Vagina (tissue), 2 donors: ENCODE measurements at places on chromosomes 7 and 10. TPM values are rescaled to one million over a fixed set of nuclear protein-coding genes. Genes with fewer than 3 reads are reported as not detected.

The C10orf53 gene
- total RNA-seq, result not detected

The PAPOLB gene
- not detected for total RNA-seq

The CPXM2 gene
- total RNA-seq, result 18.9 TPM

DNA sequence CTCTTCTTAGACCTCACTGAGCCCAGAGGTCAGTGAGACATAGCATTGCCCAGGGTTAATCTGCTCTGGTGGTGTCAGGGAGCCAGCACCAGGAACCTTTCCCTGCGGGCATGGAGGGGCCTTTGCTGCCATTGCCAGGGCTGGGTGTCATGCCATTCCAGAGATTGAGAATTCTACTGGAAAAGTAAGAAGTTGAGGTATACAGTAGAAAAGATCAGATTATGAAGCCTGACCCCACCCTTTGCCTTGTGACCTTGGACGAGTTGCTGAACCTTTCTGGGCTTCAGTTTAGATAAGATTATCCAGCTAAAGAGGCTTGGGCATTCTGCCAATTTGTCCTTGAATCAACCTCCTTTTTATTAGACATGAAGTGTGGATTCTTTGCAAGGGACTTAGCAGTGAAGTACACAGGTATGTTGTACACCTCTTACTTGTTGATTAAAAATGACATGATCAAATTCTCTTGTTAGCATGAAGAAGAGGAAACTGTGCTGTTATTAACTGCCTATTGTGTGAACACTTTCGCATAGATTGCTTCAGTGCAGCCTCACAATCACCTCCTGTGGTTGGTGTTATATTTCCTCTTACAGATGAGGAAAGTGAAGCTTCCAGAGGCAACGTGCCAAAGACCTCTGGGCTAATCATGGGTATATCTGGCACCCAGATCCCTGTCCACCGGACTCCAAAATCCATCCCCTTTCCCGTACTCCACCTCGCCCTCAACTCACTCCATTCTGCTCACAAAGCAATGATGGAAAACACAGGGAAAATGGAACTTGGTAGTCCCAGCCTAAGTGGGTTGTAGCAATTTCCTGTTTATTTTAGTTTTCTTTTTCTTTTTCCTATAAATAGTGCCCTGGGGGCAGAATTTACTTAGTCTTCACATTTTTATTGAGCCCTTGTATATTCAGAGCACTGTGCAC is 151.3 kb downstream of the CAMK1D start:
- no peaks in the 10 kb centered on the region for H3K36me3 ChIP-seq
- peak; percentile 46 for DNase-seq
- peaks cover 41% of the 10 kb centered on the region for H3K4me1 ChIP-seq
- H3K4me3 ChIP-seq, result no peak overlapping the region
- H3K27me3 ChIP-seq, result no peaks in the 10 kb centered on the region

DNA sequence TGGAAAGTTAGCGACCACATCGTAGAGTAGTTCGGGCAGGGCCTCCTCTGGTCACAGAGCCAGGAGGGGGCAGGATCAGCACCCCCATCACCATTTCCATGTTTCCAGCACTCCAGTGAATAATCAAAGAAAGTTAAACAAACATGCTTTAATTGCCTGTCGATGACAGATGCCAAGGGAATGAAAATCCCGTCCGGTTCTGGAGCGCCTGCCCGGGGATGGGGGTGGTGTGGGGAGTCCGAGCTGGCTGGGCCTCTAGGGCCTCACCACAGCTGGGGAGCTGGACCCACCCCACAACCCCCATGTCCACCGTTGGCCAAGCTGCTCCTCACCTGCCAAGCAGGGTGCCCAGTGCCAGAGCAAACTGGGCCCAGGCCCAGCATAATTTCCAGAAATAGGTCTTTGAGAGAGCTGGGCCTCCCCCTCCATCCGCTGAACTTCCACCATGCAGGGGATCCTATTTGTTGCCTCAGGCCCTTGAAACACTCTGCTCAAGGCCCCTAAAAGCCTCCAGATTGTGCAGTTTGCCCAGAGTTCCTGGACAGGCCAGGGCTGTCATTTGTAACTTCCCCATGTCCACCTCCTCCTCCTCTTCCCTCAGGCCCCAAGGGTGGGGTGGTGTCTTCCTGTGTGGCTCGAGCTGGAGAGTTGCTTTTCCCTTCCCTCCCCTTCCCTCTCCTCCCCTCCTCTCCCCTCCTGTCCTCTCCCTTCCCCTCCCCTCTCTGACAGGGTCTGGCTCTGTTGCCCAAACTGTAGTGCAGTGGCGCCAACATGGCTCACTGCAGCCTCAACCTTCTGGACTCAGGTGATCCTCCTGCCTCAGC is 101.0 kb downstream of the MYL10 start:
- no peak for DNase-seq
- H3K27me3 ChIP-seq, result no peaks in the 10 kb centered on the region
- H3K27ac ChIP-seq, result no peak overlapping the region
- no peaks in the 10 kb centered on the region for H3K4me1 ChIP-seq

DNA sequence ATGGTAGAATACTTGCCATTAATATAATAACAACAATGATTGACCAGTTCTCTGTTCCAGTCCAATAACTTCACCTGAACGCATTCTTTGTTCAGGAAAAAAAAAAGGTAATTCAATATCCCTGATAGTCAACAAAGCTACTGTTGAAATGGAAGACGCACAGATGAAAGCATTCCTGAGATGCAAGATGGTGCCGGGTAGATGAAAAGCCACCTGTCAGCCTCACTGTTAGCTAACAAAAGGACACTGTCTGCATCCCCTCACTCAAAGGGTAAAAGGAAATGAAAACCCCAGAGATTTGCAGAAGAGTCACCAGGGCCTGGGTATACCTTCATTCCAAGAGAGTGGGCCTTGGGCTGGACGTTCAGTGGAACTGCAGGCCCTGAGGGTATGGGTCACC is 357.4 kb downstream of the PLXNA4 start:
- H3K36me3 ChIP-seq, result no peaks in the 10 kb centered on the region
- no peaks in the 10 kb centered on the region for H3K27me3 ChIP-seq
- H3K4me3 ChIP-seq, result no peak overlapping the region

- H3K36me3 ChIP-seq, result peaks cover 11% of the 10 kb centered on the region
- no peaks in the 10 kb centered on the region for H3K4me1 ChIP-seq
- no peak overlapping the region for H3K27ac ChIP-seq
- DNase-seq, result no peak
Measured at GRCh38 chr10:21894648-21895342, 108.7 kb downstream of the DNAJC1 start.

DNA sequence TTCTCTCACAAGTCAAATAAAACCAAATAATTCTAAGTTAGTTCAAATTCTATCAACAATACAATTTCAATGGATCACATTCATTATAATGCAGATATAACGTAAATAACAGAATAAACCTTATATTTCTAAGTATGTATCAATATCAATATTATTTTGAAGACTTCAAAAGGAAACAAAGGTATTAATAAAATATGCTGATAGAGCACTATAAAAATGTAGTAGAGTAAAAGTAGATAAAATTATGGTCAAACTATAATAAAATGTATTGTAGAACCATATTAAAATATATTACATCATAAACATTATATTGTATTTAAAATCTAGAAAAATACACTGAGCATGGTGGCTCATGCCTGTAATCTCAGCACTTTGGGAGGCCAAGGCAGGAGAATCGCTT is 23.5 kb upstream of the NRCAM start:
- H3K27ac ChIP-seq, result no peak overlapping the region
- H3K4me1 ChIP-seq, result no peaks in the 10 kb centered on the region
- peaks cover 21% of the 10 kb centered on the region for H3K36me3 ChIP-seq
- H3K27me3 ChIP-seq, result no peaks in the 10 kb centered on the region
- H3K4me3 ChIP-seq, result no peak overlapping the region

DNA sequence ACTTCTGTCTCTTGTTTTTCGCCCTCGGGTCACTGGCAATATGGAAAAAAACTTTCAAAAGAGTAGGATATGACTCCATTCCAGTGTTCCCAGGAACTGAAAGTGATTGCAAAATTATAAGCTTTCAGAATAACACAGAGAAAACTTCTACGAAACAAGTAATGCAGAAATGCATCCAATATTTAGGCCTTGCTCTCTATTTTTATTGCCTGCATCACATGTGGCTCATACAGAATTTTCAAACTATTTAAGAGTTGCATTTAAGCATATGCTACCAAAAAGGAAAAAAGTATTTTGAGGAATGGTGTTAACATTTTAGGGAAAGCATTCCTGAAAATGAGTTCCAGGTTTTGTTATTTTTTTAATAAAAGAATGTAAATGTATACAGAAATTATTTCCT is 228.0 kb downstream of the CACNB2 start:
- no peaks in the 10 kb centered on the region for H3K27me3 ChIP-seq
- H3K4me3 ChIP-seq, result no peak overlapping the region
- DNase-seq, result no peak

GRCh38 chr7:138666385-138666784 is 34.8 kb downstream of the SVOPL start:
- no peaks in the 10 kb centered on the region for H3K27me3 ChIP-seq
- no peaks in the 10 kb centered on the region for H3K36me3 ChIP-seq
- no peak overlapping the region for H3K27ac ChIP-seq
- H3K4me1 ChIP-seq, result peaks cover 10% of the 10 kb centered on the region

DNA sequence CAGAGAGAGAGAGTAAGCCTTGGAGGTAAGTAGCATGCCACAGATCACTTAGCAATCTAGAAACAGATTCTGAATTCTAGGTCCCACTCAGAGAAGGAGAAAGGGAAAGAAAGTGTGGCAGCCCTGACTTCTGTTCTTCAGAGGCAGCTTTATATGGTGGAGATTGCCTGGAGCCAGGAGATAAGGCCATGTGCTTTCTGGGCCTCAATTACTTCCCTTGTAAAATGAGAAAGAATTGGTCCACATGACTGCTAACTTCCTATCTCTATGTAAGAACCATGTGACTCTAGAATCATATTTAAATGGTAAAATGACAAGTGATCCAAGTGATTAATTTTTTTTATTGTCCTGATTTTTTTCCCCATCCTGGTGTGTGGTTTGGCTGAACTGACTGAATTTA is 64.1 kb downstream of the HHEX start:
- H3K27me3 ChIP-seq, result no peaks in the 10 kb centered on the region
- H3K4me1 ChIP-seq, result no peaks in the 10 kb centered on the region
- no peak overlapping the region for H3K27ac ChIP-seq
- H3K4me3 ChIP-seq, result no peak overlapping the region
- no peak for DNase-seq
- no peaks in the 10 kb centered on the region for H3K36me3 ChIP-seq

GRCh38 chr7:116911801-116912200 is 41.5 kb upstream of the ST7 start:
- H3K4me3 ChIP-seq, result no peak overlapping the region
- no peaks in the 10 kb centered on the region for H3K36me3 ChIP-seq
- no peak overlapping the region for H3K27ac ChIP-seq
- no peaks in the 10 kb centered on the region for H3K4me1 ChIP-seq
- no peaks in the 10 kb centered on the region for H3K27me3 ChIP-seq
- DNase-seq, result no peak

DNA sequence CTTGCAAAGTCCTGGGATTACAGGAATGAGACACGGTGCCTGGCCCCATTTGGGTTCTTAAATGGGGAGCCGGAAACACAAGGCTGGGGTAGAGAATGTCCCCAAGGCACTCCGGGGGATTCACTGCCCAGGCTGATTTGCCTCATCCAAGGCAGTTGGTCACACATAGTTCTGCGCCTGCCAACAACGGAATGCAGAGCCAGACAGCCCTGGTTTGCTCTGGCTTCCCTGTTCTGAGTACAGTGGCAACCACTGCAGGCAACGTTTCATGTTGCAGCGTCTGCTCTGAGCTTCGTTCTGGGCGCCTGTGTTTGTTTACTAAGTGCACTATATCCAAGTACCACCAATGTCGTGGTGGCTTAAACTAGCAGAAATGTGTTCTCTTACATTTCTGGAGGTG is 61.7 kb upstream of the C1QL3 start:
- no peaks in the 10 kb centered on the region for H3K36me3 ChIP-seq
- no peaks in the 10 kb centered on the region for H3K4me1 ChIP-seq
- H3K4me3 ChIP-seq, result no peak overlapping the region
- H3K27me3 ChIP-seq, result no peaks in the 10 kb centered on the region
- no peak for DNase-seq

GRCh38 chr10:1488970-1489548 is 248.3 kb downstream of the ADARB2 start:
- no peaks in the 10 kb centered on the region for H3K36me3 ChIP-seq
- H3K4me3 ChIP-seq, result no peak overlapping the region
- DNase-seq, result no peak
- no peaks in the 10 kb centered on the region for H3K27me3 ChIP-seq
- no peak overlapping the region for H3K27ac ChIP-seq
- H3K4me1 ChIP-seq, result no peaks in the 10 kb centered on the region

DNA sequence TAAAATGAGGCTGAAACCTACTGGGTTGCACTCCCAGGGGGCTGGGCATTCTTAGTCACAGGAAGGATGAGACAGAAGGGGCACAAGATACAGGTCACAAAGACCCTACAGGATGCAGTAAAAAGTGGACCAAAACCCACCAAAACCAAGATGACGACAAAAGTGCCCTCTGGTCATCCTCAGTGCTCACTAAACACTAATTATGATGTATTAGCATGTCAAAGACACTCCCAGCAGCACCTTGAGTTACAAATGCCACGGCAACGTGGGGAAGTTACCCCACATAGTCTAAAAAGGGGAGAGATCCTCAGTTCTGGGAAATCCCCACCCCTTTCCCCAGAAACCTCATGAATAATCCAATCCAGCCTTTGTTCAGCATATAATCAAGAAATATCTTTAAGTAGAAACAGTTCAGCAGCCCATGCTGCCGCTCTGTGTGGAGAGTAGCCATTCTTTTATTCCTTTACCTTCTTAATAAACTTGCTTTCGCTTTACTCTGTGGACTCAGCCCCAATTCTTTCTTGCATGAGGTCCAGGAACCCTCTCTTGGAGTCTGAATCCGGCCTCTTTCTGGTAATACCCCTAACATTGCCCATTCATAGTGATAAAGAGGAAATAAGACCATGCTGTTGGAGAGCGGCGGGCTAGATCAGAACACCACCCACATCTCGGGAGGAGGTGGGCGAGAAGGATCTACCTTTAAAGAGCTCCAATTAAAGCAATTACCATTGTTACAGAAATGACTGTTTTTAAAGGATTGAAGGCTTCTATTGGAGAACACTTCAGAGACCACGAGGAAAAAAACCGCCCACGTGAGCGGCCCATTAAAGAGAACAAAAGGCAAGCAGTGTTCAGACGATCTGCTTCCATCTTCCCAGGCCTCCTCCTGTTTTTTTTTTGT is 170.9 kb downstream of the USP6NL start:
- DNase-seq, result no peak
- no peaks in the 10 kb centered on the region for H3K4me1 ChIP-seq
- no peaks in the 10 kb centered on the region for H3K27me3 ChIP-seq
- H3K27ac ChIP-seq, result no peak overlapping the region
- H3K36me3 ChIP-seq, result no peaks in the 10 kb centered on the region
- H3K4me3 ChIP-seq, result no peak overlapping the region

- H3K27me3 ChIP-seq, result no peaks in the 10 kb centered on the region
- no peak overlapping the region for H3K4me3 ChIP-seq
- peaks cover 19% of the 10 kb centered on the region for H3K4me1 ChIP-seq
- peaks cover 32% of the 10 kb centered on the region for H3K36me3 ChIP-seq
- DNase-seq, result no peak
Measured at GRCh38 chr10:74072503-74072902, 74.6 kb downstream of the VCL start.

- H3K27me3 ChIP-seq, result no peaks in the 10 kb centered on the region
- no peak overlapping the region for H3K4me3 ChIP-seq
- no peak overlapping the region for H3K27ac ChIP-seq
- H3K4me1 ChIP-seq, result peaks cover 7% of the 10 kb centered on the region
Measured at GRCh38 chr10:22486431-22486830, 141.1 kb downstream of the SPAG6 start.

- no peak for DNase-seq
- H3K27ac ChIP-seq, result no peak overlapping the region
- H3K4me1 ChIP-seq, result peaks cover 29% of the 10 kb centered on the region
- no peak overlapping the region for H3K4me3 ChIP-seq
- H3K27me3 ChIP-seq, result no peaks in the 10 kb centered on the region
- H3K36me3 ChIP-seq, result no peaks in the 10 kb centered on the region
Measured at GRCh38 chr7:92813390-92814024, 22.9 kb downstream of the CDK6 start.
